ENCODE measurements at places on chromosomes 16 and 17.

- DNase-seq: no peak
Measured at GRCh38 chr17:28744972-28745785, 1.4 kb downstream of the TRAF4 start.

DNA sequence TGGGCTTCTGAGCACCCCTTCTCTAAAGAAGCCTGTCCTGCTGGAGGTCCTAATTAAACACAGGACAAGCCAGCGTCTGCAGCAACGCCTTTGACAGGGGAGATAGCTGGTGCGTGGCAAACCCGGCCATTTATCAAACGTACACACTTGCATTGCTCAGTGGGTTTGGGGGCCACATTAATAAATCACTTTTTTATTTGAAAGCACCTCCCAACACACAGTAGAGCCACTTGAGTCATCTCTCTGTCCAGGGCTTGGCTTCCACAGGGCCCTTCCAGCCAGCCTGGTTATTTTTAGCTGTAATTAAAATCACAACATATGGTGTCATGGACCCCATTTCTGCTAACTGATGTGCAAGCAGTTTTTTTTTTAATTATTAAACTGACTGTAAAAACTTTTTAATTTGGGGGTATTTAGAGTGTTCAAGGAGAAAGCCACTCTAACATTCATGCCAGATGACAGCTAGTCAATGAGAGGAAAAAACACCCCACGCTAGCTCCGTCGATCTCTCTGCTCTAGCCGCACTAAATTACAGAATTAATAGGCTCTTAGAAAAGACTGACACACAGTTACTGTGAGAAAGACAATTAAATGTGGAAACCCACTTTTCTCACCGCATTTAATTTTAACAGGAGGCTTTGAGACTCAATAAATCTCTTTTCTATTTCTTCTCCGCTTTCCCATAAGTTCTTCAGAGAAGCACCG is 201.0 kb upstream of the WSCD1 start:
- no peak for DNase-seq

DNA sequence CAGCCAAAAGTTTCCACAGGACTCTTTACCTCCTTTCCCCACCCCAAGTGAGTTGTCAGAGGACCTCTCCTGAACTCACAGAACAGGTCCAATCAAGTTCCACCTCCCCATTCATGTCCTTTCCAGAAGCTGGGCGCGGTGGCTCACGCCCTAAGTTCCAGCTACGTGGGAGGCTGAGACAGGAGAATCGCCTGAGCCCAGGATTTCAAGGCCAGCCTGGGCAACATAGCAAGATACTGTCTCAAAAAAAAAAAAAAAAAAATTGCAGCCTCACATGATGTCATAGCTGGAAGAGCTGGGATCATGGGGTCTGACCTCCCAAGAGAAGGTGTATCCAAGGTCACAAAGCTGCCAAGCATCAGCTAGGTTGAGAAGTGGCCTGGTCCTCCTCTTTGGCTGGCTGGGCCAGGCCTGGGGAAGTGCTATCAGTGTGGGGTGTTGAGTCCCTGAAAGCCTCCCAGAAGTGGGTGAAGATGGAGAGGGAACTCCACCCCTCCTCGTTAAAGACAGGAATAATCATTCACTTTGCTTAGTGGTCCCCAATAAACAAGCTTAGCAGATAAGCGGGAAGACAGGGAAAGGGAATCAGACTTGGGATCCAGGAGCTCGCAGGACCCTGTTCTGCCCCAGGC is 5.5 kb upstream of the MNT start:
- DNase-seq: no peak

- no peak for DNase-seq
Measured at GRCh38 chr16:23651943-23652468, 10.7 kb downstream of the DCTN5 start.

DNA sequence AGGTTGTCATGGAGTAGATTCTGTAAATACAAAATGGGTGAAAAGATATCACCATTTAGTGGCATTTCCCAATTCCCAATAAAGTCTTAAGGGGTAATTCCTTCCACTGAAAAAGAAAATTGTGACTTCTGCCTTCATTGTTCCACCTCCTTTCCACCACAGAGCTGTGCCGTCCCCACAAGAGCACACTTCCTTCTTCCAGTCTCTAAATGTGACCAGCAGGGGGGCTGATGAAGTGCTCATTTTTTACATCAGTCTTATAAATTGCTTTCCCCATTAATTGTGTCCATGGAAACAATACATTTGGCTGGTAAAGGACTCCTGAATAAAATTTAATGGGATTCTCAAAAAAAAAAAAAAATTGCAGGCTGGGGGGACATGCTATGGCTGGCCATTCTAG is 260.8 kb upstream of the PSMD7 start:
- no peak for DNase-seq

DNA sequence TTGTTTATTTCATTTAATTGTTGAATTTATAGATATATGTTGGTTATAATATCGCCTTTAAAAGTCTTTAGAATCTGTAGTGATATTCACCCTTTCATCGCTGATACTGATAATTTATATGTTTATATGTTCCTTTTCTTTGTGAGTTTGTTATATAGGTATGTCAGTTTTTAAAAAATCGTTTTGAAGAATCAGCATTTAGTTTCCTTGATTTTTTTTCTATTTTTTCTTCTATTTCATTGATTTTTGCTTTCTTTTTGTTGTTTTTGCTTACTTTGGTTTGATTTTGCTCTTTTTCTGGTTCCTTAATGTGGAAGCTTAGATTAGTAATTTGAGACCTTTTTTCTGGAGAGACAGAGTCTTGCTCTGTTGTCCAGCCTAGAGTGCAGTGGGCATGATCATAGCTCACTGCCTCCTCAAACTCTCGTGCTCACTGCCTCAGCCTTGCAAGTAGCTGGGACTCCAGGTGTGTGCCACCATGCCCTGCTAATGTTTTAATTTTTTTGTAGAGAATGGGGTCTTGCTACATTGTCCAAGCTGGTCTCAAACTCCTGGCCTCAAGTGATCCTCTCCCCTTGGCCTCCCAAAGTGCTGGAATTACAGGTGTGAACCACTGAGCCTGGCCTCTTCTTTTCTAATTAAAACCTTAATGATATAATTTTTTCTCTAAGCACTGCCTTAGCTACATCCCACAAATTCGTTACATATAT is 7.5 kb downstream of the IST1 start:
- no peak for DNase-seq

- DNase-seq: no peak
Measured at GRCh38 chr16:27311448-27311830, 2.3 kb upstream of the IL4R start.

DNA sequence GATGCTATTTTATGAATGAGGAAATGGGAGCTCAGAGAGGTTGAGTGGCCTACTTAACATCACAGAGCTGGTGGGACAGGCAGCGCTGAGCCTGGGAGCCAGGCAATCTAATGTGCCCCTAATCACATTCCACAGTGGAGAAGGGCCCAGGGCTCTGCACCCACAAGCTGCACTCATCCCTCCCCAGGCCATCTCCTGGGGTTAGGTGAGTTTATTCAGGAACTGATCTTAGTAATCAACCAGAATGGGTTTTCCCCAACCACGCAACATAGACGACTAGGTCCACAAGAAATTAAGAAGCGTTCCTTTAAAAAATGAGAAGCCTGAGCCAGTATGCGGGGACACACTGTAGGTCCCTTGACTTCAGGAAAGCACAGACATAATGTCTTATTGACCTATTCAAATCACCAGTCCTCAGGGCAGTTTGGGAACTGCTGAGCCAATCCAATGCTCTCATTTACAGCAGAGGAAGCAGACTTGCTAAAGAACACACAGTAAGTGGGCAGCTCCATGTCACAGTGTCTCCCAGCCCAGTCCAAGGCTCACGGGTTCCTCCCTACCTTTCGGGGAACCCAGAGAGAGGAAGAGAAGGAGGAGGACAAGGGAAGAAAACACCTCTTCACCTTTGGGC is 2.3 kb downstream of the MPP3 start:
- no peak for DNase-seq

- no peak for DNase-seq
Measured at GRCh38 chr16:72764015-72764654, 283.8 kb downstream of the ZFHX3 start.

DNA sequence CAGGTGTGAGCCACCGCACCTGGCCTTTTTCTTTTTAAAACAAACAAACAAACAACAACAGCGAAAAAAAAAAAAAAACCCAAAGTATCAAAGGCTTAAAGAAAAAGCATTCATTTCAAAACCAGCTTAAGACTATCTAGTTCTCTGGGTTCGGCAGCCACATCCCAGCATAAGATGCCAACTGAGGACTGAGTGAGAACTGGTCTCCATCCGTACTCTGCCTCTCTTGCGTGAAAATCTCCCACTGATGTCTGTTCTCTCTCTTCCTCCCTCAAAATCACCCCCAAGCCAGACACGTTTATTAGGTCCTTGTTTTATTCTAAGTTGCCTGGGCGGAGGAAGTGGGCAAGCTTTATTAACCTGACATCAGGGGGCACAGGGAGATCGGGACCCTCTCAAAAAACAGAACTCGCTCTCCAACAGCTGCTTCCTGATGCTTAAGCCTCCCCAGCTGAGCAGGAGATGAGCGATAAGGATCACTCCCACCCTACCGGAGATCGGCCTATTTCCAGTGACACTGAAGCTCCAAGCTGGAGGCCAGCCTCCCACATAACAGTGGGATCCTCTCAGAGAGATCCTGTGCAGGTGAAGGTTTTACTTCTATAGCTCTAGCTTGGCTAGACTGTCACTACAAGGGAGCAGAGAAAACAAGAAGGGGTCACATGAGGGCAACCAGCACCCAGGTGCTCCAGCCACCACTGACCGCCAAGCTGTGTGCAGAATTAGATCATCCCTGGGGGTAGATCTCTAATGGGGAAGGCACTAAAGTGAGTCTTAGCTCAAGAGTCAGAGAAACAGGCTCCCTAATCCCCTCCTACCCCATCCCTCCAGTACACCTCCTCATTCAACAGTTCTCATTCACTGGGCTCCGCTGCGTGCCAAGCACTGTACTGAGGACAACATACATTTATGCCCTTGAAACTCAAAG is 13.6 kb downstream of the CDC42EP4 start:
- DNase-seq: no peak

GRCh38 chr17:77667478-77667877 is 291.0 kb upstream of the TNRC6C start:
- no peak for DNase-seq

DNA sequence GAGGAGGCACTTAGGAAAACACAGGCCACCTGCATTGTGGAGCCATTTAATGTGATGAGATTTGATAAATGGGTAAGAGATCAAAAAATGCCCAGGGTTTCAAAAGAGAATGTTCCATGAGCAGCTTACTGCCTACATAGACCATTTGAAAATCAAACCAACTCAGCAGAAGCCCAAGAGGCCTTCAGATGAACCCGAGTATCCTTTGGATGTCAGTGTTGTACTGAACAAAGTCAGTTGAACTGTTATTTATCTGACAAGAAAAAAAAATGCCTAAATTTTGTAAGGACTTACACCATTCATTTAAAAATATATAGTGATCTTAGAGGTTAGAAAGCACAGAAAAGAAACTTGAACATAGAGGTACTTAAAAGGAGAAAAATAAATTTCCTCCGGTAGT is 381.7 kb downstream of the ZFHX3 start:
- no peak for DNase-seq

DNA sequence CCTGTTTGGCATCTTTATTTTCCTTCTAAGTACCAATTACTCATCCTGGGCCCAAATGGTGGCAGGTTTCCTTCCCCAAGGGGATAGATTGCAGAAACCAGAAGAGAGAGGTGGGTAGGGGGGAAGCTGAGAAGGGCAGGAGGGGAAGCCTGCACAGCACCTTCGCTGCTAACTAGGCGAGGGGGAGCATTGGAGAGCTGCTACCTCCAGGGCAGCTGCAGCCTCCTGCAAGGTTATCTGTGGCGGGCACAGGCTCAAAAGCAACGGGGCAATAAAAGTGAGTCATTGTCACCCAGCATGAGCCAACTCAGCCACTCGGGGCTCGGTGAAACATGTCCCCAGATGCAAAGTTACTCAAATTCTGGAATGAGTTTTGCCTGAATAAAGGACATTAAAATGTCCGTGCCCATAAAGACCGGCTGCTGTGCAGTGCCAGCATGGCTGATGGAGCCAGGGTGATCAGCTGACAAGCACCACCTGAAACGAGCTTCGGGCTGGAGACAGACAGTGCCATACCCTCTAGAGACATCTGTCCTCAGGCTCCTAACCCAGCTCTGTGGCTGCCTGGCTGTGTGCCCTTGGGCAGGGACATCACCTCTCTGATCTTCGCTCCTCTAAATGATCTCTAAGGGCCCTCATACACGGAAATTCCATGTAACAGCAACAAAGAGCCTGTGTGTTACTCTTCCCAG is 68.1 kb upstream of the GRIN2A start:
- DNase-seq: no peak

GRCh38 chr17:42178817-42179216 is 2.1 kb downstream of the KCNH4 start:
- DNase-seq: no peak

GRCh38 chr17:38674014-38674748 is 576 bp downstream of the EPOP start:
- DNase-seq: no peak
